Hippocampal formation (tissue), 2 donors: ENCODE measurements at places on chromosomes 11 and 22.

- DNase-seq, result no peak
Observed at GRCh38 chr11:31814176-31814868, 3.2 kb upstream of the PAX6 start.

DNA sequence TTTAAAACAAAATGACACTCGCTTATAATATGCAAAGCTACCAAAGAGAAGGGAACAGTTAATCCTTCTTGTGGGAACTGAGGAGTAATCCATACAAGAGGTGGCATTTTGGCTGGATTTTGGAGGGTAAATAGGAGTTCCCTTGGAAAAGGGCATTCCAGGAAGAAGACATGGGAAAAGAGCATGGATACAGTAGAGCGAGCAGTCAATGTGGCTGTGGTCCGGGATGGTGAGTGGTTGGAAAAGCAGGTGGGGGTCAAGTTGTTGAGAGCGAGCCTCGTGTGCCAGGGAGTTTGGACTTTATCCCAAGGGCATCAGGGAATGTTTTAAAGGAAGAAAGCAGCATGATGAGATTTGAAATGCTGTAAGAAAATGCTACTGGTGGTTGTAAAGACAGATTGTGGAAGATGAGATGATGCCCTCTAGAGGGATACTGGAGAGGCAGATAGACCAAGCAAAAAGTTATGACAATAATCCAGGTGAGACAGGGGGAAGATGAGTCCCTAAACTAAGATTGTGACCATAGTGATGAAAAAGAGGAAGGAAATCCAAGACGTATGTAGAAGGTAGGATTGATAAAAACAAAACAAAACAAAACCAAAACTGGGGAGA, 3.8 kb upstream of the MMP7 start:
- DNase-seq, result no peak

DNA sequence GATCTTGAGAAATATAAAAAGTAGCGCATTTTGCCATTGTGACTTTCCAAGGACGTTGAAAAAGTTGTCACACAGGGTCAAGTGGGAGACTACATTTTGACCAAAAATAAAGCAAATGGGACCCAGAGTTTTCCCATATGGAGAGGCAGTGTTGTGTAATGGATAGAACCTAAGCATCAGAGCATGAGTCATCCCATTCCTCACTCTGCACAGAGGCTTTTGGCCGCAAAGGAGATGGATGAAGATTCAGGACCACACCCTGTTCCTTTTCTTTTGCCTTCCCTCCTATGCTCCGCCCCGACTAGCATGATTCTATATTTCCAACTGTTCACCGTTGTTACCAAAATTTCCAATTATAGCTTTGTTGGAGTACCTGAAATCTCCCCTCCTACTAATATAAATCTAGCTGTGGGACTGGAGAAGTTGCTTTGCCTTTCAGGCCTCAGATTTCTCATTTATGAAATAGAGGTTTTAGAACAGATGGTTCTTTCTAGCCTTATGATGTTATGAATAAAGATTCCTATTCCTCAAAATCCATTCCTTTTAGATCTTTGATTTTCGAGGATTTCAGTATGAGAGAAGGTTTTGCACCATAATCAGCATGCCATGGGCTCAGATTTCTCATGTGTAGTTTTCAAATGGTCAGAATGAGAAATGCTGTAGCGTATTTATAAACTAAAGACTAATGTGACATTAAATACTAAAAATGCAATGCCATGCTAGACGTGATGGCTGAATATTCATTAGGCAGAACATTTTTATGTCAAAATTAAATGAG, 921.9 kb upstream of the TENM4 start:
- DNase-seq, result no peak

- DNase-seq, result no peak
Observed at GRCh38 chr11:78094250-78094649, 14.6 kb upstream of the NDUFC2 start.

DNA sequence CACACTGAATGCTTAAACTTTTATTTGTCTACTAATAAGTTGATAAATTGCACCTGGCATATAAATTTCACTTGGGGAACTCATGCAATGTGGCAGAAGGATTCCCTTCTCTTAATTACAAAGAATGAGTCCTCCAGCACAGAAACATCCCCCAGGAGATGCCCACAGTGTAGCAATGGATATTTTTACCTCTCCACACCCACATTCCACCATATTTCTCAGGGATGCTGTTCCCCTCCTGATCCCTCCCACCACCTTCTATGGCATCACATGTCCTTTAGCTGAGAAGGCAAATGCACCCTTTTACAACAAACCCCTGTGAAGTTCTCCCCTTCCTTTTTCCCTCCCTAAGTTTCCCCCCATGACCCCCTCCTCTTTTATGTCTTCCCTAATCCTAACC, 56.1 kb upstream of the UBASH3B start:
- DNase-seq, result no peak

GRCh38 chr11:66072081-66072480, 2.0 kb downstream of the PACS1 start:
- DNase-seq, result no peak

GRCh38 chr11:75325713-75326438, 25.6 kb downstream of the ARRB1 start:
- DNase-seq, result peak; percentile 44

GRCh38 chr11:1226226-1226985, 3.5 kb downstream of the MUC5B start:
- no peak for DNase-seq

DNA sequence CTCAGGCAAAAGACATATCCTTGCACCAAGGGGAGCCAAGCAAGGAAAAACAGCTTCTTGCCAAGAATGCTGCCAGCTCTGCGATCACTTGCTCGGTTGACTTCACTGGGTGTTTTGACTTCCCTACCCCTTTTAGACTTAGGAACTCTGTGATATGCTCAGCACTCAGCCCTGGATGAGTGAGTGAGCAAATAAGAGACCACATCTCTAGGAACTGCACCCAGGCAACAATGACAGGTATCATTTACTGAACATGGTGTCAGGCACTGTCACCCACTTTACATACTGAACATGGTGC, 3.7 kb upstream of the IRAG1 start:
- no peak for DNase-seq

GRCh38 chr11:126115816-126116331, 53.2 kb upstream of the CDON start:
- DNase-seq, result no peak

GRCh38 chr11:70505331-70505731, 107.0 kb downstream of the CTTN start:
- no peak for DNase-seq

- DNase-seq, result no peak
Observed at GRCh38 chr11:94544646-94545263, 1.0 kb downstream of the FUT4 start.

GRCh38 chr22:19638282-19639015, 75.9 kb upstream of the SEPTIN5 start:
- no peak for DNase-seq

DNA sequence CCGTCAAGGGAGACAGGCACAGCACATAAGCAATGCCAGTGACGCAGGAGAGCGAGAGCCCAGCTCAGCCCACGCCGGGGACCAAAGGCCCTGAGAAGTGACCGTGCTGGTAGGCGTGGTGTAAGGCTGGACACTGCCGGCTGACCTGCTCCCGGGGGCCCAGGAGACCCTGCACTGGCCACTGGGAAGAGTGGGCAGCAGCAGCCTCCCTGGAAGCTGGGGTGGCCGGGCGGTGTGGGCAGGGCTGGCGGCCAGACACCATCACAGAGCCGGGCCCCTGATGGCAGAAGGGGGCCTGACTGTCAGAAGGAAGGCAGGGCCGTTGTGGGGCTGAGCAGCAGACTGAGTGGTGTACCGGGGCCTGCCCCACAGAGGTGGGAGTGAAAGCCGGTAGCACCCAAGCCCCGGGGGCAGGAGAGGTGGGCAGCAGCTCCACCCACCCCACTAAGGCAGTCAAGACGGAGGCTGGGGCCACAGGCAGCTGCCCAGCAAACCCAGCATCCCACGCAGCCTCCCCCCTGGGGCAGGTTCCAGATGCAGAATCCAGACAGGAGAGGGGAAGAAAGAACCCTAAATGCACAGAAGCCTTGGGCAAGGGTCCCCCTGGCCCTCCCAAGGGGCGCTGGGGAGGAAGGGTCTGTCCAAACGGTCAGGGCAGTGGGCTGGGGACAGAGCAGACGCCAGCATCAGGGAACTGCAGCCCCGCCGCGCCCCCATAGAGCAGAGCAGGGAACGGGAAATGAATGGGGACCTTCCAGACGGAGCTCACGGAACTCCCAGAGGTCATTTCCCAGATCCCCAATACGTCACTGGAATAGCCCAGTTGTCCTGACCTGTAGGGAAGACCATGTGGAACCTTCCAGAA, 205.2 kb downstream of the BRD1 start:
- DNase-seq, result no peak

- DNase-seq, result no peak
Observed at GRCh38 chr11:7531011-7531410, 17.2 kb downstream of the PPFIBP2 start.

DNA sequence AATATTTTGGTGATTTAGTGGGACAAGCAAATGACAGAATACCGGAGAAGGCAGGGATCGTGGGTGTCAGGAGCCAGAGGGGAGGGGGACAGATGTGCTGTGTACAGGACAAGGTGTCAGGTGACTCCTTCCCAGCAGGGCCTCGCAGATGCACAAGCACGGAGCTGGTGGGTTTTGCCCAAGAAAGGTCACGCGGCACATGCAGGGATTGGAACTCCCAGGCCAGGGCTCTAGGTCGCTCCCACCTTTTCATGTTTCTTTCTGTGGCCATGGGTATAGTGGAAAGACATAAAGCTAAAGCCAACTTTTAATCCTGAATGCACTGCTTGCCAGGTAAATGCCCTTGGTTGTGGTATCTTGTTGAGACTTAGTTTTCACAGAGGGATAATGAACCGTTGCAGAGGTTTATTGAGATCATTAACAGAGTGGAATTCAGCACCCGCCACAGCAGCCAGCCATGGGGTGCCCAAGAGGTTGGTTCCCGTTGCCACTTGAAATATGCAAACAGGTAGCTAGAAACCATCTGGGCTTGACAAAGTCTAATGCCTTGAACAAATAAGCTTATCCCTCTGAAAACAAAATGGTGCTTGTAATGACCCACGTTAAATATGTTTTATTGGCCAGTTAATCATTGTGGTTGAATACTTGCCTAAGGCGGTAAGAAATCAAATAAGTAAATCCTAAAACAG, 10.1 kb downstream of the C22orf23 start:
- DNase-seq, result no peak

- no peak for DNase-seq
Observed at GRCh38 chr11:32701616-32702015, 92.8 kb downstream of the CCDC73 start.

DNA sequence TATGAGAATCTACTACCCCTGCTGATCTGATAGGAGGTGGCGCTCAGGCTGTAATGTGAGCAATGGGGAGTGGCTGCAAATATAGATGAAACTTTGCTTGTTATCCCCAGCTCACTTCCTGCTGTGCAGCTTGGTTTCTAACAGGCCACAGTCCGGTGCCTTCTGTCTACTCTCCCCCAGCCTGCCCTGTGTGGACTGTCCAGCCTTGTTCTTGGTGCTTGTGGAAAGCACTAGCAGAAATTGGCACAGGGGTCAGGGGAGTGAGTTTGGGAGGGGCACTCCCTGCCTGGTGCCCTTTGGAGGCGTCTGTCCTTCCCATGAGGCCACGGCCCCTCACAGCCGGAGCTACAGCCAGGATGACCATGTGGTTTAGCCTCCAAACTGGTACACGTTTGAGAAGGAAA, 14.3 kb downstream of the MOV10L1 start:
- DNase-seq, result no peak
